Glutamatergic neuron (in vitro differentiated cells): ENCODE measurements at places on chromosomes 16 and 17.

DNA sequence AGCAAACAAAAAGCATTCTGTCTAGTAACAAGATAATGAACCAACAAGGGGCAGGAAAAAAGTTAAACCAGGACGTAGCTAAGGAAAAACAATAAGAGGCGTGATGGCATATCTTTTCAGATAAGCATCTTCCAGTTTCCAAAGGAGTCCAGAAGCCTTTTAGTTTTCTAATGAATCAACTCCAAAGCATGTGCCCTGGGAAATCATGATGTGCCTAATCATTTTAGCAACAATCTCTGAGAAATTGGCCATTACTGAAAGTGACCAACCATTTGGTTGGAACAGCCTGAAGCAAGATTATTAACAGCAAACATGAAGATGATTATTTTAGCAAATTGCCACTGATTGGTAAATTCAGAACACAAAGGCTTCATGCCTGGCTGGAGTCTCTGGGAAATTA is 440.9 kb upstream of the MAF start:
- no peak for DNase-seq

DNA sequence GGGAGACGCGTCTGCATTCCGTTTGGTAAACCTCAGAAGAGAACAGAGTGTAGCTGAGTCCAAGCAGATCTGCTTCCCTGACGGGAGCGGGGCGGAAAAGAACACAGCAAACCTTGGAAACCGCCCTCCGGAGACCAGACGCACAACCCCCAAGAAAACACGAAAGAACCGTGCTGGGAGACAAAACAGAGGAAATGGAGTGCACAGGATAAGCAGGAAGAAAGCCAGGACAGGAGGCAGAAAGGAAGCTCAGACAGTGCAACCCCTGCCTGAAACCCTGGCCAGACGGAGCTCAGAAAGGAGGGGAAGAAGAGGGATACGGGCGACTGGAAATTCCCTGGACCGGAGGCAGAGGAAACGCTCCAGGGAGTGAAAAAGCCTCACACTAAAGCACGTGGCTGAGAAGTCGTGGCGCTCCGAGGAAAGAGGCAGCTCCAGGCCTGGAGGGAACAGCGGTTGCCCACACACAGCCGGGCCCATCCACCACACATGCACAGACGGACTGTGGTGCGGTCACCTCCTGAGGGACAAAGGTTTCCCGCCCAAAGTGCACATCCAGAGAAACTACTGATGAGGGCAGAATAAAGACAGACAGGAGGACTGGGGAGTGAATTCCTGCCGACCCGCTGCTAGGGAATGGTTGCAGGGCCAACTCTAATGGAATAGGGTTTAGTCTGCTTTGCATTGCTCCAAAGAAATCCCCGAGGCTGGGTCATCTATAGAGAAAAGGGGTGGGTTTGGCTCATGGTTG is 10.2 kb downstream of the DPEP1 start:
- no peak for DNase-seq

- no peak for DNase-seq
Observed at GRCh38 chr17:1646199-1646875, 805 bp upstream of the SCARF1 start.

GRCh38 chr16:54366943-54367342 is 80.4 kb upstream of the IRX3 start:
- DNase-seq = no peak
